ENCODE measurements at places on chromosomes 5 and 9. TPM values are rescaled to one million over a fixed set of nuclear protein-coding genes. Genes with fewer than 3 reads are reported as not detected.

DNA sequence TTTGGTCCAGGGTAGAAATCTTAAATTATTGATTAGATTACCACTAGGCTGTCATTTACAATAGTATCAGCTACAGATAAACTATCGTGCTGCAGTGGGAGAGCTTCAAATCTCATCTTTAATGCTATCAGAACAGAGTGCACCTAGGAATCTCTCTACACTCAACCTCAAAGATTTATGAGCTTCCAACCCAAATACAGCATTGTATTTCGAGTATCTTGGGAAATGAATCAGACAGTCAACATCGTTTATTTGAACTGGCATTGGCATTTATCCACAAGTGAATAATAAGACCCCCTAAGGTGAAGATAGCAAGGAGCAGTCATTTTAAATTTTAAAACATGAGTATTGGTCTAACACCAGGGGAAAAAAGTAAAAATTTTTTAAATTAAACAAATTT lies 1203.2 kb downstream of the CDH12 start:
- no peak for DNase-seq

DNA sequence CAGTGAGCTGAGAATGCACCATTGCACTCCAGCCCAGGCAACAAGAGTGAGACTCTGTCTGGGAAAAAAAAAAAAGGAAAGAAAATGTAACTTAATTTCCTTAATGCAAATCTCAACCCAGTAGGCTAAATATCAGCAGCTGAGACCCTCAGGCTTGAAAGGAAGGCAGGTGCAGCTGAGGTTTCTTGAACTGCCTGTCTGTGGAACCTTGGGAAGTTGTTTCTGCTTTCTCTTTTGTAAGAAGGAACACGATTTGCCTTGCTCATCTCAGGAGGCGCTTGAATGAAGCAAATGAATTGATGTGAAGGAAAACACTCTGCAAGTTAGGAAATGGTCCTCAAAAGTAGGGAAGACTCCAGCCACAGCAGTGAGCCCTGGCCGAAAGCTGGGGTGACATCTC lies 143.3 kb downstream of the IRX1 start:
- DNase-seq: no peak

GRCh38 chr9:112286926-112287325 lies 46.5 kb downstream of the PTBP3 start:
- no peak for DNase-seq

RACK1 gene
- total RNA-seq: 2,805 TPM

PCDHA13 gene
- not detected for total RNA-seq

ANKRD33B gene
- 0.46 TPM for total RNA-seq

GRCh38 chr5:116153687-116154174 lies 68.9 kb downstream of the COMMD10 start:
- no peak for DNase-seq

- DNase-seq: no peak
Measured at GRCh38 chr9:6708732-6709131, 49.0 kb upstream of the KDM4C start.

TRAF2 gene
- total RNA-seq: 12.6 TPM

GRCh38 chr5:160926428-160926827 lies 74.4 kb upstream of the ATP10B start:
- DNase-seq: no peak

DNA sequence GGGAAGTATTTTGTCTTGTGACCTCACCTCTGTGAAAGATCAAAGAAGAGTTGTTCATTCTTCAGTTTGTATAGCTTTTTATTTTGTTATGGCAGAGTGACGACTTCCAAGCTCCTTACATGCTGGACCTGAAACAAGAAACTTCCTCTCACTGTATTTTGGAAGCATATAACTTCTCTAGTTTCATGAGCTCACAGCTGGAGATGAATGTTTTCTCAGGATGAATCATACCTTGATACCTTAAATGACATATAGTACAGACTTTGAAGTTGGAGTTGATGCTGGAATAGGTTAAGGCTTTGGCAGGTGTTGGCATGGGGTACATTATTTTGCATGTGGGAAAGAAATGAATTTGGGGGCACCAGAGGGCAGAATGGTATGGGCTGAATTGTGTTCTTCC lies 112.5 kb downstream of the SLC25A46 start:
- DNase-seq: peak; percentile 33

DNA sequence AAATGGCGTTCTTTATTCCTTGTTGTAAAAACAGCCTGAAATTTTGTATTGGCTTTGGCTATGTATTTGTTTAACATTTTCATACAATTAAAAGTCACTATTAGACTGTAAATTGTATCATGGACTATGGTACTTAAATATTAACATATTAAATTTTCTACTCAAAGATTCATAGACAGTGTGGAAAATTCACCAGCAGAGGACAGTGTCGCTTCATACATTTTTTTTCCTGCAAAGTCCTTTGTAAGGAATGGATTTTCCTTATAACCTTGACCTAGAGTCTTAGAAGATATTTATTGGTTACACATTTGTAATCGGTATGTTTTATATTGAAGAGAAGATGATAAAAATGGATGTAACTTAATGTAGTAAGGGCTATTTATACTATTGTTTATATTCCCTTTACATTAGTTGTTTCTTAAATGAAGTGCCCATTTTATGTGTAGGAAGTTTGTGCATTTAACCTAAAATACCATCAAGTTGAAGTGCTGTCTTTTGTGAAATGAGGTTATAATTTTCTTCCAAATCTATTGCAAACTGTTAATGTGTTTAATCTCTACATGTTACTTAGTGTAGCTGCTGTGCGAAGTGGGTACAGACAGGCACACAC lies 150.1 kb downstream of the KDM4C start:
- peak; percentile 42 for DNase-seq

OR1J2 gene
- total RNA-seq: not detected

DNA sequence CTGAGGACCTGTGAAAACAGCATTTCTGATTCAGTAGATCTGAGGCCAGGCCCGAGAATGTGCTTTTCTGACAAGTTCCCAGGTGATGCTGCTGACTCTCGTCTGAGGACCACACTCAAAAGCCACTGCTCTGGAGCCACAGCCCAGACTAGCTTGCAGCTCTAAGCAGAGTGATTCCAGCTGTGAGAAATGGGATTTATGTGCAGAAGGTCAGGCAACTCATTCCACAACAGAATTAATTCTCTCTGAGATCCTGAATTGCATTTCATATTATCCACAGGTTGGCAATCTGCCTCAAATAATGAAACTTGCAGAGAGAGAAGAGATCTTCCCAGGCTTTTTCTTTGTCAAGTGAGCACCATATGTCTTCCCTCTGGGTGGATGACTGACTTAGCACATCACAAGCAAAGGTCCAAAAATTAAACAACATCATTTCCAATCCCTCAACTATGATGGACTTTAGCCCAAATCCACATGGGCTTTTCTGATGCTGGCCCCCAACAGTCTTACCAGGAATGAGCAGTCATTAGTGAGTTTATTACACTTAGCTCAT lies 140.2 kb downstream of the ALDH1A1 start:
- no peak for DNase-seq

SHOC1 gene
- not detected for total RNA-seq

MSH3 gene
- total RNA-seq: 15.8 TPM

- DNase-seq: no peak
Measured at GRCh38 chr5:118611332-118611945, 376.9 kb downstream of the DTWD2 start.

DMRT2 gene
- total RNA-seq: not detected

DNA sequence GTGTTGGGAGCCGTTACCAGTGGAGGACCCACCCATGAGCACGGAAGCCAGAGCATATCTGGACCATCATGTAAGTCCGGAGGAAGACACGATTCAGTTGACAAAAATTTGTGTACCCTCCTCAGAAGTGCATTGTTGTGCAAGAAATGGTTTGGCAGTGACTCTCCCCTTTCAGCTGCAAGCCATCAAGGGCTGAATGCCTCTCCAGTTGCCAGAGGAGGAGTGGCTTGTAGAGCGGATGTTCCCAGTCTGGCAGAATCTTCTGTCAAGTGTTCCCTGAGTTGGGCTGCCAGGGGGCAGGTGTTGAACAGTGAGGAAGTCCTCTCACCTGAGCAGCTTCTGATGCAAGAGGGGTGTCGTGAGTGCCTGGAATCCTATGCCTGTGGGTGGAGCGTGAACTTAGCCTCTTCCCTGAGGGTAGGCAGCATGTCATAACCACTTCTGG lies 27.6 kb upstream of the CDKN2AIPNL start:
- peak; percentile 73 for DNase-seq

MYOT gene
- total RNA-seq: not detected

DNA sequence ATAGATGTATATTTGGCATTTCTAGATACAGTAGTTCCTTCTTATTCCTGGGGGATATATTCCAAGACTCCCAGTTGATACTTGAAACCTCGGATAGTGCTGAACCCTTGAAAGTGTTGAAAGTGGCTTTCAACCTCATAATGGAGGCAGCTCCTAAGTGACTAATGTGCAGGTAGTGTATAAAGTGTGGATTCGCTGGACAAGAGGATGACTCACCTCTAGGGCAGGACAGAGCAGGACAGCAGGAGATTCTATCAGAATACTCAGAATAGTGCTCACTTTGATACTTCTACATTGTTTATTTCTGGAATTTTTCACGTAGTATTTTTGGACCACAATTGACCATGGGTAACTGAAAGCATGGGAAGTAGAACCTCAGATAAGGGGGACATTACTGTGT lies 1138.9 kb upstream of the WWC1 start:
- DNase-seq: no peak

SLC36A3 gene
- total RNA-seq: not detected

DNA sequence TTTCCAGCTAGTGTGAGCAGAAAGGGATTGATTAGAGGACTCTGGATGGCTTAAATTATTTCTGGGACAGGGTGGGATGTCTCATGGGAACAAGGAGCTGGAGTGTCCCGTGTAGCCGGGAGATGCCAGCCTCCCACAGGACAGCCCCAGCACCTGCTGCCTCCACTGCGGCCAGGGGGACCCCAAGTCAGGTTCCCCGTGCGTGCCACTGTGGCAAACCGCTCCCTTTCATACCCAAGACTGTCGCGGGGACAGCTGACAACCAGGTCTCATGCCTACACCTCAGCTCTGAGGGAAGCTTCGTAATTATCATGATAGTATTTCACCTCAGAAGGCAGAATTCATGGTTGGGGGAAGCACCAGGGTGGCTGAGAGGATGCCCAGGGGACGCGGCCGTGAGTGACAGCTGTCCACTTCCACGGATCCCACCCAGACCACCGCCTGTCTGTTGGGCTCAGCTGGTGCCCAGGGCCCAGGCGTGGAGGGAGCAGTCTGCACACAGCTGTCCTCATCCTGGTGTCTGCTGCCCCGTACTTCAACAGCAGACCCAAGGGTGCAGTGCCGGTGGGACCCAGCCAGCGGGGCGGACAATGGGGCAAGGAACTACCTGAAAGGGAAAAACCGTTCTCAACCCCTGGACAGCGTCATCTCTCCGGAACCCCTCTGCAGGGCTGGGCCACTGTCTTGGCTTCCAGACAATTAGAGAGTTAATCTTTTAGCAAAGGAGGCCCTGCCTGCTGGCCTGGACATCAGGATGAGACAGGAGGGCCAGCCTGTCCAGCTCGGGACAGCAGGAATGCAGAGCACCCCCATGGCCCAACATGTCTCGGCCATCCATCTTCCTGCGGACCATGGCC lies 166.9 kb downstream of the OLFM1 start:
- no peak for DNase-seq

- peak; percentile 29 for DNase-seq
Measured at GRCh38 chr5:110925398-110925797, 146.1 kb upstream of the TSLP start.

NUTM2G gene
- not detected for total RNA-seq

GRCh38 chr9:70613024-70613768 lies 198.7 kb upstream of the KLF9 start:
- DNase-seq: no peak

- peak; percentile 79 for DNase-seq
Measured at GRCh38 chr9:113682297-113682771, 193.8 kb upstream of the ZNF618 start.

- DNase-seq: peak; percentile 21
Measured at GRCh38 chr9:69762527-69762926, 2.7 kb upstream of the PTAR1 start.

TLE1 gene
- total RNA-seq: 39.5 TPM

DNA sequence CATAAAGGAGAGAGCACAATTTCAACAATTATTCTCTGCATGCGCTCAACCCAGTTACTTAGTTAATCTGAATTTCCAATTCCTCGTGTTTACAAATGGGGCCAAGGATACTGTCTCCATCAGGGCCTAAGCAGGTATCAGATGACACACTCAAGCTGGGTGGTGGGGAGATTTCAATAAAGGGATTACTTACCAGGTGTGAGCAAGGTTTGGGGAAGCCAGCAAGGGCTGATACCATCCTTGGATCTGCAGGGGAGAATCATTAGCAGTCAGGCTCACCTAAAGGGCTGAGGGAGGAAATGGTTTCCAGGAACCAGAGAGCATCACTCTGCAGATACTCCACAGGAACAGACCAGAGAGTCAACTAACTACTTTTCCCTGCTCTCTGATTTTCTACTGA lies 487.1 kb downstream of the NTRK2 start:
- DNase-seq: no peak

GRCh38 chr5:61342071-61342501 lies 10.0 kb downstream of the ZSWIM6 start:
- DNase-seq: peak; percentile 85

NUDCD2 gene
- total RNA-seq: 6.7 TPM

MCC gene
- total RNA-seq: 9.2 TPM

DNA sequence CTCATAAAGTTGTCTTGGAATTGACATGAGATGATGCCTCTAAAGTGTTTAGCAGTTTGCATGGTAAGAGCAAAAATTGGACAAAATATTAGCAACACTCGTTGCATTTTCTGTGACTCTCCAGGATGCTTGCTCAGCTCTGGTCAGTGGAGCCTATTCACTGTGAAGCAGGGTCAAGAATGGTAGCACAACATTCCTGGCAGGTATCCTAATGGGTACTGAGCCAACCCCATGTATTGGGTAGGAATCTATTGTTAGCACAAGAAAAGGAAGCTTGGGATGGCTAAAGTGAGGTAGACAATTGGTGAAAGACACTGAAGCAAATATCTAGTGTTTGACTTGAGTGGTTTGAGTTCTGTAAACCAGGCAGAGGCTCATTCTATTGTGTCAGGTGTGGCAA lies 10.4 kb upstream of the ACTBL2 start:
- DNase-seq: no peak

GRCh38 chr9:109014608-109015280 lies 1.4 kb upstream of the CTNNAL1 start:
- DNase-seq: no peak

DNA sequence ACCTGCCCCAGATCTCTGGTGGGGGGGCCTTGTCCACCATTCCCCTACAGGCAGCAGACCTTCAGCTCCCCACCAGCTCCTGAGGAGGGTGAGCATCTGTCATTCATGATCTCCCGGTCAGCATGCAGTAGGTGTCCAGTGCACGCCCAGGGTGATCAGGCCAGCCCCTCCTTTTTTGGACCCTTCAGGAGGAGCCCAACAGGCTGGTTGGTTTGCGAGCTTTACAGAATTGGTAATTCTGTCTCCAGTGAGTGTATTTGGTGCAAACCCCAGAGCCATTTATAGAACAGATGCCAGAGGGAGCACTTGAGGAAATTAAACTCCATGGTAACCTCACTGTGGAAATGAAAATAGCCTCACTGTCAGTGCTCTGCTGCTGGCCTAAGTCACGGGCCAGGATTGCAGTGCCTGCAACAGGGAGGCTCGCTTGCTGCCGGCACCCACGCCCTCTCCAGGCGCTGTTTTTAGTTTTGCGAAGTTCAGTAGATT lies 23.4 kb downstream of the WNK2 start:
- DNase-seq: peak; percentile 28

C9orf50 gene
- not detected for total RNA-seq
